ENCODE measurements at places on chromosomes 7 and 10. TPM values are rescaled to one million over a fixed set of nuclear protein-coding genes. Genes with fewer than 3 reads are reported as not detected.

DNA sequence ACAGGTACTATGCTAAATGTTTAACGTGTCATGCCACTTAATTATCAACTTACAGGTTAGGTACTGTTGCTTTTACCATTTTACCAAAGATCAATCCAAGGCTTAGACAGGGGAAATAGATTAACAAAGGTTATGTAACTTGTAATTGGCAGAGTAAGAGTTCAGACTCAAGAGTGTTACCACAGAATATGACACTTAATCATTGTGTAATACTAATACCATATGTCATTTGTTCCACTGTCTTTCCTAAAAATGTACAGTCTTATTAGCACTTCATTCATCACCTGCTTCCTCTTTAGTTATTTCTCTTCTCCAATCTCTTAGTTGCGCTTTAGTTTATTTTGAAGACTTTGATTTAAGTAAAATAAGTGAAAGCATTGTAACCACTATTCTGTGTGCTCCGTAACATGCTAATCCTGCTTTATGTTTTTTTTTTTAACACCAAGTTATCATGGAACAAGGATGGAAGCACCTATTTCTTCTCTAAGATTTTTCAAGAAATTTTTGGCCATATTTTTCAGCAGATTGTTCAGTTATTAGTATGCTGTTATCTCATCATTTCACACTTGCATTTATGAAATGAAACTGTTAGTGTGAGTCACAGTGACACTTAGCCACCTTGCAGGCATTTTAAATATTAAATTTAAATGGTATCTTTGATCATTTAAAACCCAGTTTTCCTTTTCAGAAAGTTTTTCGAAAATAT lies 197.3 kb downstream of the PHF14 start:
- no peak for DNase-seq

GRCh38 chr10:34539533-34540315 lies 275.4 kb downstream of the PARD3 start:
- no peak for DNase-seq

DNA sequence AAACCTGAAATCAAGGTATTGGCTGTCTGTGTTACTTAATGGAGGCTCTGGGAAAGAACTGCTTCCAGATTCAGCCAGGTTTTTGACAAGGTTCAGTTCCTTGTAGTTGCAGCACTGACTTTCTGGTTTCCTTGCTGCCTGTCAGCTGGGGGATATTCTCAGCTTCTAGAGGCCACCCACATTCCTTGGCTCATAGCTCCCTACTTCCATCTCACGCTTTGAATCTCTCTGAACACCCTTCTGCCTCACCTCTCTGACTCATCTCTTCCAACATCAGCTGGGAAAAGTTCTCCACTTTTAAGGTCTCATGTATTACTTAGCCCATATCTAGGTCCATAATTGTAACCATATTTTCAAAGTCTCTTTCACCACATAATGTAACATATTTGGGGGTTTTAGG lies 22.9 kb upstream of the GPR22 start:
- DNase-seq, result no peak

- no peak for DNase-seq
Measured at GRCh38 chr10:94282369-94282768, 80.4 kb downstream of the NOC3L start.

DNA sequence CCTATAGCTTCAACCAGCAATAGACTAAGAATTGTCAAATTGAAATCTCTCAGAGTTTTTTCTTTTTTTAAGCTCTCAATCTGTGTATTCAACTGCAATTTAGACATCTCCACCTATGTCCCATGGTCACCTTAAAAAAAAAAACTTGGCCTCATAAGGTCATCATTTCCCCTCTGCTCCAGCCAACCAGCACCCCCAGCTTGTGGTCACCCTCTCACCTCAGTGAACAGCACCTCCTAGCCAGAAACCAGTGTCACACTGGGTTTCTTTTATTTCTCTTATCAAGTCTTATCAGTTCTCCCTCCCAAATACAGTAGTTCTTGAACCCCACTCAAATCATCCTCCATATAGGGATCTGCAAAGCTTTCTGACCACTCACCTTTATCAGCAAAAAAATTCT lies 4.0 kb downstream of the ITGB1 start:
- no peak for DNase-seq

GRCh38 chr10:70786799-70787415 lies 1.7 kb upstream of the TBATA start:
- peak; percentile 67 for DNase-seq

BTAF1 gene
- total RNA-seq, result 15.9 TPM

PALD1 gene
- 5.3 TPM for total RNA-seq

- no peak for DNase-seq
Measured at GRCh38 chr10:1854271-1854670, 116.9 kb upstream of the ADARB2 start.

CARD11 gene
- total RNA-seq, result 0.32 TPM

WNT8B gene
- total RNA-seq, result not detected

GRCh38 chr7:16315280-16315679 lies 106.1 kb downstream of the CRPPA start:
- DNase-seq, result no peak

NT5C2 gene
- 94.0 TPM for total RNA-seq
